ENCODE measurements at places on chromosomes 6 and 20.

DNA sequence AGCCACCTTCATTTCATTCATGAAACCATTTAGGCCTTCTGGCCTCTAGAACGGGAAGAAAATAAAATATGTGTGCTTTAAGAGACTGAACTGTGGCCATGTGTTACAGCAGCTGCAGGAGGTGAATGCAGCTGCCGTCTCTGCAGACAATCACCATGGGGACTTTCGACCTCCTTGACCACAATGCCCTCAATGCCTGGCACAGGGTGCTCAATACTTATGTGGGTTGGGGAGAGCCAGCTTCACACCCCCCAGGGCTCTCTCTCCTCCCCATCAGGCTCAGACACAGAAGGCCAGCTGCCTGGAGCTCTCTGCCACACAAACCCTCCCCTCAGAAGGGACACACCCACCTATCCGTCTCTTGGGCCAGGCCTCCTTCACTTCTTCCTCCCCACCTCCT is 43.5 kb downstream of the ANKRD60 start:
- DNase-seq = no peak

DNA sequence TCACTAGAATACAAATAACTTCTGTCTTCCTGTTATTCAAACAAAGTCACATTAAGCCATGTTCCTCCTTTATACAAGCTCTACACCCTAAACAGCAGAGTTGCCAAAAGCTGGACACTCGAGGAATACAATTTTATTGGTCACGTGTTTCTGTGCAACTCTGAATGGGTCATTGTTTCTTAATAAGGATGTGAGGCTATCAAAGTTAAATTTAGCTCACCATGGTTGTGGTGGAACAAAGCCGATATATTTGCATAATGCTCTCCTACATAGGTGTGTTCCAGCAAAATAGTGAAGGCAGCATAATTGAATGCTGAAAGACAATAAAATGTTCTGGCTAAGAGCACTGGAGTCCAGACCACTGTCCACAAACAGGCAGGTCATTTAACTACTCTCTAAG is 36.9 kb upstream of the CD2AP start:
- no peak for DNase-seq

GRCh38 chr6:153814136-153814535 is 224.9 kb upstream of the OPRM1 start:
- no peak for DNase-seq

DNA sequence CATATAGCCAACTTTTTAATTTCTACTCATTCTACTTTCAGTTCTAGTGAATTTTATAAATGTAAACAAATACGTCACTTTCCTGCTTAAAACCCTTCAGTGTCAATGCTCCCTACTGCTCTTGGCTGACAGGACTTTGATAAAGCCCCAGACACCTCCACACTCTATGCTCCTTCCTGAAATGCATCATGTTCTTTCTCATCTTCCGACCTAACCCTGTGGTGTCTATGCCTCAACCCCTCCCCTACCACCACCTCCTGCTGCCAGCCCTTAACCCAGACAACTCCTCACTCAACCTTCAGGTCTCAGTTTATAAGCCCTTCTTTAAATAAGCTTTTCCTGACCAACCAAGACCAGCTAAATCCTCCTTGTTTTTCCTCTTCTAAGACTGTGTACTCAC is 19.1 kb downstream of the TLDC2 start:
- no peak for DNase-seq

GRCh38 chr6:143160015-143160414 is 99.3 kb downstream of the AIG1 start:
- no peak for DNase-seq

DNA sequence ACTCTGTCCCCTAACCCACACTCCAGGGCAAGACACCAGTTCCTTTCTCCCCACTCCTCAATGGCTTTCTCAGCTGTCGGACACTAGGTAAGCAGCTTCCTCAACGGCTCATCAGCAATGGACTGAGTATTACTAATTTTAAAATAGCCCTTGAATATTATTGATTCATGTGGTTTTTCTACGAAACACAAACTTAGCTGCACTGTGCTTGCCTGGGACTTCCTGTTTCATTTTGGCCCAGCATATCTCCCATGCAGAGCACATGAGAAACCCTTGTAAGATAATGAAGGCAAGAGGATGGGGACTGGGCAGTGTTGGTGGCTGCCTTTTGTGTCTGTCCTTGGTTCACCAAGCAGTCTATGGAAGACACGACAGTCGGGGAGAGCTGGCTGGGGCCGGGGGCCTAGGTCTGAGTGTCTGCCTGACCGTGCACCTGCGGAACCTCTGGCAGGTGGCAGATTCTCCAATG is 48.9 kb downstream of the RNASET2 start:
- DNase-seq = no peak
